ENCODE measurements at places on chromosomes 1 and 21. TPM values are rescaled to one million over a fixed set of nuclear protein-coding genes. Genes with fewer than 3 reads are reported as not detected.

GRCh38 chr1:91092503-91092902 lies 70.7 kb upstream of the ZNF644 start:
- H3K27me3 ChIP-seq: no peaks in the 10 kb centered on the region
- DNase-seq: no peak
- H3K27ac ChIP-seq: no peak overlapping the region
- no peak overlapping the region for H3K4me3 ChIP-seq

DNA sequence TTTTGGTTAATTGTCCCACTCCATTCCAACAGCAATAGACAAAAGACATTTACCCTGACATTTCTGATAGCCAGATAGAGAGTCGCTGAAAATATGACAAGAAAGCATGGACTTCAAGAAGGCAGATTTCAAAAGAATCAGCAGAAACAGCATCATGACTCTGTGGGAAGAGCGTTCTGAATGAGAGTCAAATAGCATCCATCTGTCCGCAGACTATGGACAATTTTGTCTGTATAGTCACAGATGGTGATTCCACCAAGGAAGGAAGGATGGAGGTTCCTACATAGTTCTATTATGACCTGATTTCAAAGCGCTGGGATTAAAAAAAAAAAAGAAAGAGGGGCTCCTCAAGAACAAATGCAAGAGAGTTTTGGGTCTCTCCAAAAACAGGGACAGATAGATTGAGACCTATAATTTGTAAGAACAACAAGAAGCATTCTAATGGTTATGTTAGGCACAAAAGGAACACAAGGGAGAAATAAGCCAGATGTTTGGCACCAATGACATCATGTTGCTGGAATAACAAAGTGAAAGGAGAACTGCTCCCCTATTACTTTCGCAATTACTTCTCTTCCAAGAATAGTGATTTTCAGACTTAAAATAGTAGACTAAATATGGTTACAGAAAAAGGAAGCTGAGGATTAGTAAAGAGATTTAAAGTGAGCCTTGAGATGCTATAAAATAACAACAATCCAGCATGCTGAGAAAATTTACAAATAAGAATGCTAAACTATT lies 28.5 kb downstream of the NIBAN1 start:
- H3K4me1 ChIP-seq: peaks cover 18% of the 10 kb centered on the region
- no peak overlapping the region for H3K27ac ChIP-seq
- no peak for DNase-seq

DNA sequence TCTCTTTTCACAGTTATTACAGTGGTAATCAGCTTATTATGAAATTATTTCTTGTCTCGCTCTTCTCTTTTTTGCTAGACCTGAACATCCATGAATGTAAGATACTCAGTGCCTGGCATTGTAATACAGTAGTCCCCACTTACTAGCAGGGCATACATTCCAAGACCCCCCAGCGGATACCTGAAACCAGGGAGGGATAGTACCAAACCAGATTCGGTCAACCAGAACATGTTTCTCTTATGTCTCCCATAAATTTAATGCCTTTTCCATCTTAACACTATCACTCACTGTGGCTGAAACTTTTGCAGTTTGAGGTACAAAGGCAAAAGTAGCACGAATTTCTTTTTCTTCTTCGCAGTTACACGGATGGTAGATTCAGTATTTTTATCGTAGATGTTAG lies 24.6 kb upstream of the B3GALT2 start:
- H3K4me1 ChIP-seq: peaks cover 29% of the 10 kb centered on the region
- H3K4me3 ChIP-seq: no peak overlapping the region
- H3K36me3 ChIP-seq: peaks cover 56% of the 10 kb centered on the region
- DNase-seq: no peak

DNA sequence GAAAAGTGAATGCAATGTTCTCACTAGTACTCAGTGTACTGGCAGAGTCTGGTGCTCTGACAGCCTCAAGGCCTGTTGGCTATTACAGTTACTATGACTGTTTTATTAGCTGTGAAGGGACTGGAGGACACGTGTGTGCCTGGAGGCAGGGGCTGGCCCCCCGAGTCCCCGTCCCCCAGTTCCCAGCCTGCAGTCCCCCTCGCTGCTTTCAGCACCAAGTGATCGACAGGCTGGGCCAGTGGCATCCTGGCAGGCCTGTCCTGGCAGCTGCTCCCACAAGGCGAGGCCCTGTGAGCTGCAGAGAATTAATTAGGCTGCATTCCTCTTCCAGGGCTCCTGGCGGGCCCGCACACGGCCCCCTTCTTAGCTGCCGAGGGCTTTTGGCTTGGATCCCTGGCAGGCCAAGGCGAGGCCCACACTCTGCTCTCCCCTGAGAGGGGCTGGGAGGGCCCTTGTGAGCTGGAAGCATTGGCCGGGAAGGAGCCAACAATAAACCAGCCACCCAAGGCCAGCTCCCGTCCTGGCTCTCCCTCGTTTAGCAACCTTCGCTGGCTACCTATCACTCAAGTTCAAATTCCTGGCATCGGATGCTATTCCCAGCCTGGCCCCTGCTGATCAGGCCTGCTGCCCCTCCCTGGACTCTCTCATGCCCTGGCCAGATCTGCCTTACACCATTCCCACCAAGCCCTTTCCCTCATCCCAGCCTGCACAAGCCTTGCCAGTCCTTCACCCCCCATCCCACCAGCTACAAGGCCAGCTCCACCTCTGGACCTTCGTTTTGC lies 9.8 kb downstream of the EDN2 start:
- no peak overlapping the region for H3K27ac ChIP-seq
- no peak overlapping the region for H3K4me3 ChIP-seq
- H3K27me3 ChIP-seq: peaks cover 10% of the 10 kb centered on the region

DNA sequence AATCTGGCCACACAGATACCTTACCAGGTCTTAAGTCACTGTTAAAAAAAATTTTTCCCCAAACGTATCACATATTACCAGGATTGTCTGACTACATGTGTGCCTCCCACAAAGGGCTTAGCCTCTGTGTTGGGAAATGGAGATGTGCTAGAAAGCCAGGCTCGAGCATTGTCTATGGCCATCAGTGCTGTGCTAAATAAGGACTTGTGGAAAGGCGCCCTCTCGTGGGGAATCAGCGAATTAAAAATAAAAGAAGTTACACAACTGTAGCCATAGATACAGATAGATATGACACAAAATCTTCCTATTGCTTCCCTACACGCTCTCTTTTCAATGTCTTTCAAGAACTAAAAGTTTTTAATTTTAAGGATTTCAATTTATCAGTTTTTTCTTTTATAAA lies 47.5 kb upstream of the CRNN start:
- no peaks in the 10 kb centered on the region for H3K36me3 ChIP-seq
- peaks cover 10% of the 10 kb centered on the region for H3K27me3 ChIP-seq
- peaks cover 32% of the 10 kb centered on the region for H3K4me1 ChIP-seq
- H3K4me3 ChIP-seq: peak overlapping the region; percentile 38
- no peak overlapping the region for H3K27ac ChIP-seq

DNA sequence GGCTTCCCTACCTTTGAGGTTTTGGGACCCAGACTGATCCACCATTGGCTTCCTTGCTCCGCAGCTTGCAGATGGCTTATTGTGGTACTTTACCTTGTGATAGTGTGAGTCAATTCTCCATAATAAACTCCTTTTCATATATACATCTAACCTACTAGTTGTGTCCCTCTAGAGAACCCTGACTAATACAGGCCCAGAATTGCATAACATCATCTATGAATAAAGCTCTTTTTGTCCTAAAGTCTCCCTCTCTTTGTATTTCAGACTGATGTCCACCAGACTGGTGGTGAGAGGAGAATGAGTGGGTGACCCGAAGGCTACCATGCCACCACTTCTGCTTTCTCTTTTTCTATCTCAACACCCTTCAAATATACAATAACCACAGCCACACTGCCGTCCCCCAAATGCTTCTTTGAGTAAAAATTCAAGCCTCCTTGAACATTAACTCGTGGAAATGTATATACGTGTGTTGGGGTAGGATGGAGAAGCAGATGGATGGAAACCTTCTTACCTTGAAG lies 265.7 kb downstream of the PTBP2 start:
- no peak overlapping the region for H3K4me3 ChIP-seq
- H3K27me3 ChIP-seq: peaks cover 2% of the 10 kb centered on the region
- H3K36me3 ChIP-seq: no peaks in the 10 kb centered on the region

- H3K36me3 ChIP-seq: no peaks in the 10 kb centered on the region
- no peak overlapping the region for H3K27ac ChIP-seq
- peaks cover 14% of the 10 kb centered on the region for H3K4me1 ChIP-seq
- no peak overlapping the region for H3K4me3 ChIP-seq
Measured at GRCh38 chr1:184376369-184376768, 10.5 kb upstream of the C1orf21 start.

- DNase-seq: no peak
- H3K36me3 ChIP-seq: no peaks in the 10 kb centered on the region
- no peak overlapping the region for H3K4me3 ChIP-seq
Measured at GRCh38 chr21:32993894-32994293, 31.8 kb upstream of the OLIG2 start.

- H3K27ac ChIP-seq: no peak overlapping the region
- no peaks in the 10 kb centered on the region for H3K4me1 ChIP-seq
- no peaks in the 10 kb centered on the region for H3K36me3 ChIP-seq
- no peak overlapping the region for H3K4me3 ChIP-seq
Measured at GRCh38 chr21:40340357-40340756, 473.1 kb downstream of the PCP4 start.

DNA sequence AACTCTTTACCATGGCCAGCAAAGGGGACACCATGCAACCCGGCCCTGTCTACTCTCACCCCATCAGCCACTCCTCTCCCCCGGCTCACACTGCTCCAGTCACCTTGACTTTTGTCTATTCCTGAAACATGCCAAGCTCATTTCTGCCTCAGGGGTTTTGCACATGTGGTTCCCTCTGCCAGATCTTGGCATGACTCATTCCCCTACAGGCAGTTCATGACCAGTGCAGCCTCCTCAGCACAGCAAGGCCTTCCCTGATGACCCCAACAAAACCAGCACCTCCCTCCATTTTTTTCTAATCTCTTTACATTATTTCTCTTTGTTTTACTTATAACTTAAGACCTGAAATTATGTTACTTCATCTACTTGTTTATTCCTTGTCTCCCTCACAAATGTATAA lies 58.6 kb upstream of the GJB5 start:
- H3K27ac ChIP-seq: no peak overlapping the region
- no peaks in the 10 kb centered on the region for H3K36me3 ChIP-seq
- no peak for DNase-seq
- H3K4me3 ChIP-seq: no peak overlapping the region
- peaks cover 1% of the 10 kb centered on the region for H3K27me3 ChIP-seq

- H3K27ac ChIP-seq: no peak overlapping the region
- no peaks in the 10 kb centered on the region for H3K4me1 ChIP-seq
- no peaks in the 10 kb centered on the region for H3K36me3 ChIP-seq
- H3K27me3 ChIP-seq: no peaks in the 10 kb centered on the region
Measured at GRCh38 chr1:246748867-246749266, 24.7 kb downstream of the SCCPDH start.

DNA sequence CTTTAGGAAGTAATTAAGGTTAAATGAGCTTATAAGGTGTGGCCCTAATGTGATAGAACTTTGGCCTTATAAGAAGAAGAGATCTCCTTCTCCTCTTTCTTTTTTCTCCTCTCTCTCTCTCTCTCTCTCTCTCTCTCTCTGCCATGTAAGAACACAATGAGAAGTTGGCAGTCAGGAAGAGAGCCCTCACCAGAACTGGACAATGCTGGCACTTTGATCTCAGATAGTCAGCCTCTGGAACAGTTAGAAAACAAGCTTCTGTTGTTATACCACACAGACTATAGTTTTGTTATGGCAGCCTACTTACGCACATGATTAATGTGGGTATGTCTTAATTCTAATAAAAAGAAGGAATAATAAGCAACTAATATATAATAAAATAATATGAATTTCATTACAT lies 444.2 kb upstream of the LRRC7 start:
- H3K27me3 ChIP-seq: no peaks in the 10 kb centered on the region
- no peaks in the 10 kb centered on the region for H3K4me1 ChIP-seq
- no peak overlapping the region for H3K27ac ChIP-seq
- H3K36me3 ChIP-seq: no peaks in the 10 kb centered on the region

DNA sequence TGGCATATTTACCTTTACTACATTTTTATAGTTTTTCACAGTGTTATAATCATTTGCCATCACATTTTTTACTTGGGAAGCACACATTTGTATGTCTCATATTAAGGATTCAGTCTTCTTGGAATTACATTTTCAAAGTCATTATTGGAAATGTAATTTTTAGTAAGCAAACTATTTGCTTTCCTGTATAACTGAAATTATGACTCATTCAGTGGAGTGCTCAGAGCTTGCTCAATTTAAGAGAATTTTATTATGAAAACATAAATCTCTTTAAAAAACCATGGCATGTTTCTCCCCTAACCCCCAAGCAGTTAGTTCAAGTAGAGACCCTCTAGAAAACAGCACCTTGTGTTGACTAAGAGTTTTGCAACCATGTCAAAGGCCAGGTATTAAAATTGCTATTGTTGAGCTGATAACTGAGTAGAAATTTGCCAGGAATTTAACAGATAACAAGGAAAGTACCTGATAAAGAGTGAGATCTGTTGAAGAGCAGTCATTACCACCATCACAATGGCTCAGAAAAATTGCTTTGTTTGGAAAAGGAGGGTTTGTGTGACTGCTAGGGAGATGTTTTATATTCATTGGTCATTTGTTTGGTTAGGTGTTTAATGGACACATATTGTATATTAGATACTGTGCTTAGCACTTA lies 105.9 kb downstream of the KCNK2 start:
- no peak for DNase-seq
- H3K27ac ChIP-seq: no peak overlapping the region
- no peaks in the 10 kb centered on the region for H3K36me3 ChIP-seq
- no peaks in the 10 kb centered on the region for H3K27me3 ChIP-seq
- H3K4me3 ChIP-seq: no peak overlapping the region

DNA sequence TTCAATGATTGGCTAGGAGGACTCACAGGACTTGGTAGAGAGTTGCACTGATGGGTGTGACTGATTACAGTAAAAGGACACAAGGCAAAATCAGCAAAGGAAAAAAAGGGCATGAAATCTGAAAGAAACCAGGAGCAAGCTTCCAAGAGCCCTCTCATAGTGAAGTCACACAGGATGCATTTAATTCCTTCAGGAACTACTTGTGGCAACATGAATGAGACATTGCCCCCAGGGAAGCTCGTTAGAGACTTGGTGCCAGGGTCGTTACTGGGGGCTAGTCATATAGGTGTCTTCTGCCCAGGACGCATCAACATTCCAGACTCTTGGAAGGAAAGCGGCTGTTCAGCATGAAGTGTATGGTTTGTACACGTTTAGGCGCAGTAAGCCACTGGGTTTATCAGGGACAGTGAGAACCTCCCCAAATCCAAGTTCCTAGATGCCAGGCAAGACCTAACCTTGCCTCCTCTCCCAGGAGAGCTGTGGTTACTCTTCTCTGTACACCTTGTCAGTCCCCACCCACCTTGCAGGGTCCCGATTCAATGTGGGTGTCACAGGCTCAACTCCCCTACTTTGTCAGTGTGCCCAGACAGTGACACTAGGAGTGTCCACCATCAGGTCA lies 26.0 kb upstream of the C2CD2 start:
- peaks cover 7% of the 10 kb centered on the region for H3K27me3 ChIP-seq
- DNase-seq: no peak
- no peak overlapping the region for H3K27ac ChIP-seq
- no peaks in the 10 kb centered on the region for H3K4me1 ChIP-seq
- H3K36me3 ChIP-seq: peaks cover 3% of the 10 kb centered on the region

- DNase-seq: no peak
- H3K27ac ChIP-seq: peak overlapping the region; percentile 32
- H3K36me3 ChIP-seq: peaks cover 4% of the 10 kb centered on the region
- H3K27me3 ChIP-seq: peaks cover 3% of the 10 kb centered on the region
- H3K4me1 ChIP-seq: peaks cover 45% of the 10 kb centered on the region
Measured at GRCh38 chr1:65260851-65261473, 48.4 kb upstream of the DNAJC6 start.

OR6K3 gene
- total RNA-seq: not detected

TRIM46 gene
- total RNA-seq: 10.2 TPM

TMEM82 gene
- total RNA-seq: not detected

SPATA1 gene
- 1.2 TPM for total RNA-seq

AMY1B gene
- not detected for total RNA-seq

PTPN7 gene
- total RNA-seq: 597 TPM

LMOD1 gene
- total RNA-seq: not detected

CD46 gene
- total RNA-seq: 101 TPM

TBX19 gene
- 2.0 TPM for total RNA-seq

CYP4Z1 gene
- not detected for total RNA-seq

TMEM54 gene
- total RNA-seq: 0.78 TPM

LRRC71 gene
- total RNA-seq: not detected

Measured in activated T-helper 1 cell treated with anti-CD3 and anti-CD28 coated beads, Interleukin-12 subunit alpha, Interleukin-12 subunit beta, Interleukin-2, Interleukin-4 antibody, amounts not matched to agents 30 ng/mL and 10 ng/mL and 1 ng/mL, durations not matched to agents 14 hours and 24 hours and 36 hours (primary cell).